Endodermal cell (in vitro differentiated cells): ENCODE measurements at places on chromosomes 12 and 14. TPM values are rescaled to one million over a fixed set of nuclear protein-coding genes. Genes with fewer than 3 reads are reported as not detected.
A peak's percentile ranks its signal among the peaks of the same experiment; 100 is the strongest.

DNA sequence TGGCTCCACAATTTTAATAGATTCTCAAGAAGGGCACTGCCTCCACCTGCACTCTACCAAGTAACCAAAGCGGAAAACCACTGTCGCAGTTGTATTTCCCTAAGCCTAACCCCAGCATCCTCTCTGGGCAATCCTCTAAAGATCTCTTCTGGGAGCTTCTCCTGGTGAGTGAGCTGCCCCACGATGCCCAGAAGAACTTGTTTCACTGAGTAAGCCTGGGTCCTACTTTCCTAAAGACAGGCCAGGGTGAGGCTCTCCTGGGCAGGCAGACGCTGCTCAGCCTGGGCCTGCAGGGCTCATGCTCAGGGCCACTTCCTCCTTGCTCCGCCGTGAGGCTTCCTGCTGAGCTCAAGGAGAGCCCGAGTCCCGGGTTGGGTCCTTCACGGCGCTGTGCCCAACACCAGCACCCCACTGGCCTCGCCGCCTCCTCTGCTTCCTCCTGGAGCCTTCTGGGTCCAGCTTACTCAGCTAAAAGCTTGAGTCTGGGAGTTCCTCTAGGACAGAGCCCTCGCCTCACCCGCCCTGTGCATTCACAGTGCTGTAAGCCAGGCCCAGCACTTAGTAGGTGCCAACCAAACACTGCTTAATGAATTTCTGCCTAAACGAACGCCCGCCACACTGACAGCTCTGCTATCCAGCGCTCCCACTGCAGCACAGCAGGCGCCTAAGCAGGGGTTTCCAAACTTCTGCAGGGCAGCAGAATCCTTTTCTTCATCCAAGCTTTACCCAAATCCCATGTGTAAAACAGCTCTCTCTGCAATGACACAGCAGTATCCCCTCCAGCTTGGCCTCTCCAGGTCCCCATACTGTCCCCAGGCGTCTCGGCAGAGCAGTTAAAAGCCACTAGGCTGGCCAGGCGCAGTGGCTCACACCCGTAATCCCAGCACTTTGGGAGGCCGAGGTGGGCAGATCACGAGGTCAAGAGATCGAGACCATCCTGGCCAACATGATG, 5.7 kb downstream of the RAB35 start:
- no peaks in the 10 kb centered on the region for H3K27me3 ChIP-seq
- no peak overlapping the region for H3K4me3 ChIP-seq
- DNase-seq = peak; percentile 83
- peaks cover 5% of the 10 kb centered on the region for H3K4me1 ChIP-seq
- peaks cover 37% of the 10 kb centered on the region for H3K36me3 ChIP-seq
- H3K27ac ChIP-seq = peak overlapping the region; percentile 8

GRCh38 chr12:48795550-48796455, 6.9 kb upstream of the ADCY6 start:
- no peaks in the 10 kb centered on the region for H3K36me3 ChIP-seq
- no peak overlapping the region for H3K27ac ChIP-seq
- no peaks in the 10 kb centered on the region for H3K4me1 ChIP-seq
- DNase-seq = peak; percentile 97
- no peaks in the 10 kb centered on the region for H3K27me3 ChIP-seq

The PMEL gene
- 7.8 to 20.8 TPM (median 19.0 TPM) in 3 replicates for total RNA-seq

The TIMELESS gene
- total RNA-seq = 59.2 and 64.5 TPM in 2 replicates

The TDRD9 gene
- total RNA-seq = not detected in 2 replicates

The BBOF1 gene
- 2.1 and 2.9 TPM in 2 replicates for total RNA-seq

DNA sequence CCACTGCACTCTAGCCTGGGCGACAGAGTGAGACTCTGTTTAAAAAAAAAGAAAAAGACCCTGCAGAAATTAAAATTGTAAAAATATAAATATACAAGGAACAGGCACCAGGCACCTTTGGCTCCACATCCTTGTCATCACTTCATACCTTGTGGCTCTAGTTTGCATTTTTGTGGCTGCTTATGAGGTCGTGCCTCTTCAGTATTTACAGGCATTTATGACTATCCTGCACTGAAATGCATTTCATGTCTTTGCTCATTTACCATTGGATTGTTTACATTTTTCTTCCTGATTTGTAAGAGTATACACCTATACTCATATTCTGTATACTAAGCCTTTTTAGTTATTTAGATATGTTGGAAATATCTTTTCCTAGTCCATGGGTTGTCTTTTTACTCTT, 20.1 kb downstream of the BICD1 start:
- no peaks in the 10 kb centered on the region for H3K27me3 ChIP-seq
- no peak overlapping the region for H3K27ac ChIP-seq
- DNase-seq = peak; percentile 7
- H3K36me3 ChIP-seq = peaks cover 4% of the 10 kb centered on the region
- no peak overlapping the region for H3K4me3 ChIP-seq

The FOXG1 gene
- 0.07 to 0.63 TPM (median 0.19 TPM) in 3 replicates for total RNA-seq

DNA sequence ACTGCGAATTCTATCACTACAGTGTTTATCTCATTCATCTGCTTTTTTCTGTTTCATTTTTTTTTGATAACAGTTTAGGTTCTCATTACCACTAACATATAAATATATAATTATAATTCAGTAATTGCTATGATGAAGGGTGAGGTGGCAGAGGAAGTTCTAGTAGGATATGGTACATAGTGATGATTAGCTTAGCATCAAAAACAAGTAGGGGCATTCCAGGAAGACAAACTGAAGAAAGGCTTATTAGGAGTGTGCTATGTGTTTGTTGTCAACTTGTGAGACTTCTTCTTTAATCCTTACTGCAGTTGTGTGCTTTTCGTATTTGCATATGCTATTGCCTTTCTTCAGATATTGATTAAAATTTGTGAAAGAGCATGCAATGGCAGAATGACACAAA, 20.6 kb downstream of the FUT8 start:
- no peak overlapping the region for H3K4me3 ChIP-seq
- no peak for DNase-seq
- no peak overlapping the region for H3K27ac ChIP-seq
- no peaks in the 10 kb centered on the region for H3K27me3 ChIP-seq
- peaks cover 9% of the 10 kb centered on the region for H3K4me1 ChIP-seq

DNA sequence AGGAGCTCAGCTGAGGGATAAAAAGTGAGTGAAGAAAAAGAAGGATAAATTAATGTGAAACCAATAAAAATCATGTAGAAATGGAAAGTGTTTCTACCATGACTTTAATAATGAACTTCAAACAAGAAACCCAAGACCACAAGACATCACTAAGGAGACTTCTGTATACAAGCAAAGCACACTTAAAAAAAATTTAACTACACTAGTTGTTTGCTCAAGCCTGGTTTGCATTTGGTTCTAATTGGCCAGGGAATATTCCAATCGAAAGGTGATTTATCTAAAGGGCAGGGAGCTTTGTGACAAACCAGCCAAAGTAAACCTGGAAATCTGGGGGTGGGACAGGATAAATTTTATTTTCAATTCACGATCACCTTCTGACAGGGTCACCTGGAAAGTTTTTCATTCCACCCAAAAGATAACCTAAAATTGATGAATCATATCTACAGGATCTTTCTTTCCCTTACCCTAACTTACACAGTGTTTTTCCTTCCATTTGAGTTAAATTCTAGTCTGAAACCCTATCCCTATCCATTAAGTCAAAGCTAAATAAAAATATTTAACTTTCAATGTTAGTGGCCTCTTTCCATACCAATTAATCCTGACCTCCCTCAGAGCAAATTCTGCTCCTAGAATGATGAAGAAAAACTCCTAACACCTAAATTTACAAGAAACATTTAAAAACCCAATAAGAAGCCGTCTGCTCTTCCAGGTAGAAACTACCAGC, 2.6 kb downstream of the EGLN3 start:
- H3K36me3 ChIP-seq = peaks cover 8% of the 10 kb centered on the region
- DNase-seq = peak; percentile 17
- H3K4me1 ChIP-seq = peaks cover 16% of the 10 kb centered on the region
- H3K4me3 ChIP-seq = peak overlapping the region; percentile 86
- peaks cover 18% of the 10 kb centered on the region for H3K27me3 ChIP-seq

DNA sequence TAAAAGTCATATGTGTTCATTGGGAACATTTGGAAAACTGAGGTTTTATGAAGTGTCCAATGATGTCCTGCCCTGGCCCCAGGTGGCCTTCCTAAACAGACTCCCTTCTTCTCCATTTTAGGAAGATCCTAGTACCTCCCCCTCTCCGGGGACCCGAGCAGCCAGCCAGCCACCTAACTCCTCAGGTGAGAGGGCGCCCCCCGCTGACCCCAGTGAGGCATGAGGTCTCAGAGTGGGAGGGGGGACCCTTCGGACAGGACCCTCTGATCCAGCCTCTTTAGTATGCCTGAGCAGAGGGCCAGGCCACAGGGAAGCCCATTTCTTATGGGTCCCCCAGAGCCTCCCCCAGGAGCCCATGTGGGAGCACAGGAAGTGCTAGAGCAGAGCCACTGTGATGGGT, 23.7 kb downstream of the DEGS2 start:
- H3K4me1 ChIP-seq = peaks cover 7% of the 10 kb centered on the region
- H3K27ac ChIP-seq = no peak overlapping the region
- H3K36me3 ChIP-seq = peaks cover 14% of the 10 kb centered on the region
- no peaks in the 10 kb centered on the region for H3K27me3 ChIP-seq
- no peak overlapping the region for H3K4me3 ChIP-seq

- no peak overlapping the region for H3K27ac ChIP-seq
- H3K4me1 ChIP-seq = peaks cover 3% of the 10 kb centered on the region
- H3K27me3 ChIP-seq = no peaks in the 10 kb centered on the region
- H3K4me3 ChIP-seq = no peak overlapping the region
- DNase-seq = no peak
Observed at GRCh38 chr14:104223101-104224041, 85.0 kb downstream of the KIF26A start.

- H3K36me3 ChIP-seq = peaks cover 15% of the 10 kb centered on the region
- no peak overlapping the region for H3K4me3 ChIP-seq
- H3K4me1 ChIP-seq = peaks cover 3% of the 10 kb centered on the region
- no peak overlapping the region for H3K27ac ChIP-seq
Observed at GRCh38 chr12:14373217-14373616, 7.7 kb downstream of the ATF7IP start.

The ASPG gene
- total RNA-seq = 1.4 and 2.7 TPM in 2 replicates

The KERA gene
- total RNA-seq = not detected in 2 replicates

The ANKRD33 gene
- total RNA-seq = 0.36 to 29.4 TPM (median 0.46 TPM) in 3 replicates

- DNase-seq = peak; percentile 81
- peak overlapping the region; percentile 84 for H3K27ac ChIP-seq
- peaks cover 5% of the 10 kb centered on the region for H3K36me3 ChIP-seq
- H3K27me3 ChIP-seq = peaks cover 20% of the 10 kb centered on the region
Observed at GRCh38 chr14:59190372-59190771, 1.9 kb downstream of the DAAM1 start.

DNA sequence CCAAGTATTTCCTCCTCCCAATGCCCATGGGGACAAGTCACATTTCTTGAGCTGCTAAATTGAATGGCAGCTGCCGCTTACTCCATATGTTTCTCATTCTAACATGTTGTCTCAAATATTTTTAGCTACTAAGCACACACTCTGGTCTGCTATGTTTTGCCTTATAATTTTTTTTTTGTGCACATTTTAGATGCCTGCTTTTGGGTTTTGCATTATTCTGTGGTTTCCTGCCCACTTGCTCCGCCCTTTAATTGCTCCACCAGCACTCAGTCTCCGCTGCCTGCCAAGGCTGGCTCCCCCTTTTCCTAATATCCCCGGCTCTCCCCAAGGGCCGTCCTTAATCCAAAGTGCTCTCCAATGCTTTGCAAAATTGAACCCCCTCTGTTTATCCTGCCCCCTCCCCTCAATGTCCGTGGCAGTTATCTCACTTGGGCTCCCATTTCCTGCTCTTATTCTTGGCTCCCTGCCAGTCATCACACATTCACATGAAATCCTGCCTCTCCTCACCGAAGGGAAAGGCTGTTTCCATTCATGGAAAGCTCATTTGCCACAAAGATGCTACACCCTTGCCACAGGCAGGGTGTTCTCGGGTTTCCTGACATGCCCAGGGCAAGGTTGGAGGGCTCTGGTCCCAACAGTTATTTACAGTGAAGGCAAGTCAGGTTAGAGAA, 79.4 kb downstream of the C12orf75 start:
- H3K36me3 ChIP-seq = no peaks in the 10 kb centered on the region
- DNase-seq = peak; percentile 47
- H3K4me3 ChIP-seq = no peak overlapping the region
- H3K27me3 ChIP-seq = no peaks in the 10 kb centered on the region
- H3K4me1 ChIP-seq = no peaks in the 10 kb centered on the region

The OTX2 gene
- total RNA-seq = 321 and 329 TPM in 2 replicates

The HOXC12 gene
- not detected in 2 replicates for total RNA-seq

The SLC6A12 gene
- 0.42 to 1.2 TPM (median 0.58 TPM) in 3 replicates for total RNA-seq

DNA sequence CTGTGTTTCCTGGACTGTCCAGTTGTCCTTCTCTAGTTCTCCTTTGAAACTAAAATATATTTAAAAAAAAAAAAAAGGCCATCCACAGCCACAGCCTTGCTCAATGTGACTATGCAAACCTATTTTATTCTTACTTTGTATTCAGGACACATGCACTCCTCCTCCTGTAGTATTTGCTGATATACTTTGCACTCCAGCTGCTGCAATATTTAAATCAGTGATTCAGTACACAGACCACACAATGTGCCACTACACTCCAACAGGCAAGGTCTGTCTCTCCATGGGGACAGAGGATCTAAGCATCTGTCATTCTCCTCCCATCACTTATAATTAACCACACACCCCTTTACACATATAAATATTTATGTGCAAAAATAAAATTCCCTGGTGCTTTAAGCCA, 40.2 kb upstream of the CCDC196 start:
- H3K27ac ChIP-seq = no peak overlapping the region
- peaks cover 3% of the 10 kb centered on the region for H3K4me1 ChIP-seq
- no peaks in the 10 kb centered on the region for H3K36me3 ChIP-seq
- no peak for DNase-seq
- no peaks in the 10 kb centered on the region for H3K27me3 ChIP-seq

DNA sequence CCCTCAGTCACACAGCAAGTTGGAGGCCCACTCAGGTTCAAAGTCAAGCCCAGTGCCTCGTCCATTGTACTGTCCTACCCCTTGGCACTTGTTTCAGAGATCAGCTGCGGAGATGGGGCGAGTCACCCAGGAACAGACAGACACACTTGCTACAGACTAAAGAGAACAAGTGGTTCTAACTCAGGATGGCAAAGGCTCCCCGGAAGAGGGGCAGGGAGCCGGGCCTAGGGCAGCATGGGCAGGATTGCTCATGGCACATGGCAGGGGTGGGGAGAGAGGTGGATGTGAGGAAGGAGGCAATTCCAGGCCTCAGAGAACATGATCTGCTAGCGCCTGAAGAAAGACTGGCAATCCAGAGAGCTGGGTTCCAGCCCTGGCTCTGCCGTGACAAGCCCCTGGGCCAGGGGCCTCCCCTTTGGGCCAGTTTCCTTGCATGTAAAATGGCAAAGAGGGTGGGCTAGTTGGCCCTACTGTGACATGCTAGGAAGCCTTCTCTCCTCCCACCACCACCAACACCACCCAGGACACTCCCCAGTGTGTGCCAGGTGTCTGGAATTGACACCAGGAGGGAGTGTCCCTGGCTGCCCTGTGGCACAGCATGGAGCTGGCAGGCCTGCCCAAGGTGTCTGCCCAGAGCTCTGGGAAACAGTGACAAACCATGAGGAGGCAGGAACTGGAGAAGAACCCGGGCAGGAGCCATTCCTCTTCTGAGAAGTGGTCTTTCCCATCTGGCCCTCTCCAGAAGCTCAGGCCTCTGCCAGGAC, 24.0 kb upstream of the IRF2BPL start:
- H3K36me3 ChIP-seq = no peaks in the 10 kb centered on the region
- H3K4me1 ChIP-seq = no peaks in the 10 kb centered on the region
- no peak overlapping the region for H3K27ac ChIP-seq

DNA sequence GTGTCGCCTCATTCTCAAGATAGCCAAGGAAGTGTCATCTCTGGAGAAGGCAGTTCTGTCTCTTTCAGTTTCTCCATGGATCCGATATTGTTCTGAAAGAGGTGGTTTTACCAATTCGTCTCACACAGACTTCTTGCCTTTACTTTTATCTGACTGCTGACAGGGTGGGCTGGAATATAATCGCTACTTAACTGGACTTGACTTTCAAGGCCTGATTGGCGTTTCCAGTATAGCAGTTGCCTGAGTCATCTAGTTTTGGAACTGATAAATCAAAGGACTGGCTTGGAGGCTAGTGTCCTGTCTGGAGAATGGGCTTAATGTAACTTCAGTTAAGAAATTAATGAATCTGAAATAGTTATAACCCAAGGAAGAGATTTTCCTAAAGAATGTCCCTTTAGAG, 21.6 kb downstream of the PRKCH start:
- no peaks in the 10 kb centered on the region for H3K27me3 ChIP-seq
